ENCODE measurements at places on chromosomes 3 and 15. TPM values are rescaled to one million over a fixed set of nuclear protein-coding genes. Genes with fewer than 3 reads are reported as not detected.

TGM4 gene
- total RNA-seq, result not detected

EPHA3 gene
- total RNA-seq, result under 0.01 TPM

MAGI1 gene
- 2.7 TPM for total RNA-seq

AMIGO3 gene
- total RNA-seq, result 0.69 TPM

NR2E3 gene
- not detected for total RNA-seq

SRGAP3 gene
- 7.9 TPM for total RNA-seq

GOLGA6L10 gene
- total RNA-seq, result 1.00 TPM

CDCP1 gene
- 20.1 TPM for total RNA-seq

TGM5 gene
- total RNA-seq, result not detected

FGD5 gene
- not detected for total RNA-seq

STRIT1 gene
- not detected for total RNA-seq

CCNB2 gene
- 82.9 TPM for total RNA-seq

EXD1 gene
- under 0.01 TPM for total RNA-seq

KLHL6 gene
- 2.3 TPM for total RNA-seq

TTC23 gene
- 35.8 TPM for total RNA-seq

ARPP21 gene
- not detected for total RNA-seq

KNG1 gene
- not detected for total RNA-seq

SLC9C1 gene
- 0.73 TPM for total RNA-seq

SLC22A14 gene
- 0.36 TPM for total RNA-seq

GABRA5 gene
- total RNA-seq, result 1.7 TPM

CELSR3 gene
- total RNA-seq, result 0.46 TPM

TEX55 gene
- total RNA-seq, result not detected

All from melanocyte of skin (primary cell).